ENCODE measurements at places on chromosomes 1 and 21.

- no peak for DNase-seq
Observed at GRCh38 chr1:18511874-18512150, 31.1 kb downstream of the KLHDC7A start.

DNA sequence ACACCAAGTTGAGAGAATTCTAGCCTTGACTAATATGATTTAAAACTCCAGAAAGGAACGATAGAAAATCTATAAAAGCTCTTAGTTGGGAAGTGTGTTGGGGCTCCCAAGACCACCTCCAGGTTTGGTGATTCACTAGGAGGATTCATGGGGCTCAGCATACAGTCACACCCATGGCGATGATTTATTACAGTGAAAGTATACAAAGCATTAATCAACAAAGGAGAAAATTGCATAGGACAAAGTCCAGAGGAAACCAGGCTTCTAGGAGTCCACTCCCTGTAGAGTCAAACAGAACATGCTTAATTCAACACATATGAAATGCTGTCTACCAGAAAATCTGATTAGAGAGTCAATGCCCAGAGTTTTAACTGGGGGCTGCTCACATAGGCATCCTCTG lies 4.8 kb downstream of the CDCA8 start:
- no peak for DNase-seq

GRCh38 chr1:12477936-12478611 lies 139.9 kb downstream of the DHRS3 start:
- DNase-seq, result peak; percentile 91

GRCh38 chr1:211577819-211578639 lies 932 bp downstream of the SLC30A1 start:
- DNase-seq, result peak; percentile 82

DNA sequence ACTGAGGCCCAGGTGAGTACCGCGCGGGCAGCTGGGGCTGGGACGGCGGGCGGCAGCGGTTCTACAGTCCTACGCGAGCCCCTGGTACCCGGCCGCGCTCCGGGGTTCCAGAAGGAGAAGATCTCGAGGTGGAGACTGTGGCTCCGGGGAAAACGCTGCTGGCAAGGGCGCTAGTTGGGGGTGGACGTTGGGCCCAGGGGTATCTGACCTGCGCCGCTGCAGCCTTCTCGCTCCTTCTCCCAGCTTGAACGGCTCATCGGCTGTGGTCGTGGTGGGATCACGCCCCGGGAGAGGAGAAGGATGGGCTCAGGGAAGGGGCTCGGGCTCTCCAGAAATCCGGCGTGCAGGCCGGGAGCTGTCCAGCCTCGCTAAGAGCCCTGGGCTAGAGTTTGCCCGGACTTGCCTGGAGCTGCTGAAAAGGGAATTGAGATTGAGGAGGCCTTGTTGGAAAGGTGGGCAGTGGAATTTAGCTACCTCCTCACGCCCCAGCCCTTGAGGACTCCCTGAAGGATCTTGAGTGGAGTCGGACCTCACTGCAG lies 1.1 kb upstream of the POU3F1 start:
- peak; percentile 44 for DNase-seq

- peak; percentile 15 for DNase-seq
Observed at GRCh38 chr1:58441699-58442098, 104.8 kb downstream of the OMA1 start.
